ENCODE measurements at places on chromosomes 12 and 14.

- DNase-seq: no peak
These were observed 369.1 kb downstream of the PRKD1 start for GRCh38 chr14:29558516-29558915.

DNA sequence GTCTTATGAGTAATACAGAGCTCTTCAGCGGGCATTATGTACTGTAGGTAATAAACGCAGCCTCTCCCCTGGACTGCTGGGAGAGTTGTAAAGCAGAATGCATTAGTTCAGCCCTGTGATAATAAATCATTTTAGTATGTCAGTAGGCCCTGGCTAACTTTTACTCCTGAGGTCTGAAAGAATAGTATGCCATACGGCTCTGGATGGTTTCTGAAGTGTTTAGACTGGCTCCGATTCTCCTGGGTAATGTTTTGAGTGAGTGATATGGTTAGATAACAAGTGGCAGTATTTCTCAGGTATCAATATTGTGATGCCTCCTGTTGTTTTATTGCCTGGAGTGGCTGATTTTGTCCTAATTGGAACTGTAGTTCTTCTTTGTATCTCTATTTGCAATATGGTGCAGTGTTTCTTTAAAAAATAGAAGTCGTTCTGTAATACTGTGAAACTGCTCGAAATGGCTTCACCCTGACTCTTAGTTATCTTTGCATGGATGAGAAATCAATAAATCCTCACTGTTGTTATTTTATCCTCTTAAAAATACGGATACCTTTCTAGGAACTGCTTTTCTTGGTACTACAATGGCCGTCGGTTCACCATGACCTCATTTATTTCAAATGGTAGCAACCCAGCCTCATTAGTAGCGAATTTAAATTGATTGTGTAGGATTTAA is 100.2 kb downstream of the PDZRN4 start:
- DNase-seq: no peak

- DNase-seq: no peak
These were observed 56.7 kb downstream of the LRRIQ1 start for GRCh38 chr12:85092814-85093370.

DNA sequence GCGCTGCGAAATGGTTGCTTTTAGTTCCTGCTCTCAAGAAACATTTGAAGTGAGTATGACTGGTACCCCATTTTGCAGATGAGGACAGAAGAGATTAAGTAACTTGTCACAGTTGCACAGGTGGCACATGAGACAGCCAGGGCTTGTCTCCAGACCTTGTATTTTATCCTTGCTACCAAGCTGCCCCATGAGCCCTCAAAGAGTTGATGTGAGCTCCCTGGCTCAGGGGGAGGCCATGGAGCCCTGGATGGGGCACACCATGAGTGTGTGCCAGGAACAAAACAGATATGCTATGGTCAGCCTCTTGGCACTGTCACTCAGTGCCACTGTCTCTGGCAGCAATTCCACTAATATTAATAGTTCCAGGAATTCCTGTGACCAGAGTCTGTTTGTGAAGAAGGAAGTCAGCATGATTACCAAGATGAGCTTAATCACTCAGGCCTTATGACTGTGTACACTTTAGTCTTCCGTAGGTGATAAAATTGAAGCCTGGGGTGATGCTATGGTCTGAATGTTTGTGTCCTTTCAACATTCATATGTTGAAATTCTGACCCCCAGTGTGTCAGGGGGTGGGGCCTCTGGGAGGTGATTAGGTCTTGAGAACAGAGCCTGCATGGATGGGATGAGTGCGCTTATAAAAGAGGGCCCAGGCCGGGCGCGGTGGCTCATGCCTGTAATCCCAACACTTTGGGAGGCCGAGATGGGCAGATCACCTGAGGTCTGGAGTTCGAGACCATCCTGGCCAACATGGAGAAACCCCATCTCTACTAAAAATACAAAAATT is 806.8 kb downstream of the AACS start:
- no peak for DNase-seq

- no peak for DNase-seq
These were observed 136.3 kb downstream of the AEBP2 start for GRCh38 chr12:19575337-19576243.

DNA sequence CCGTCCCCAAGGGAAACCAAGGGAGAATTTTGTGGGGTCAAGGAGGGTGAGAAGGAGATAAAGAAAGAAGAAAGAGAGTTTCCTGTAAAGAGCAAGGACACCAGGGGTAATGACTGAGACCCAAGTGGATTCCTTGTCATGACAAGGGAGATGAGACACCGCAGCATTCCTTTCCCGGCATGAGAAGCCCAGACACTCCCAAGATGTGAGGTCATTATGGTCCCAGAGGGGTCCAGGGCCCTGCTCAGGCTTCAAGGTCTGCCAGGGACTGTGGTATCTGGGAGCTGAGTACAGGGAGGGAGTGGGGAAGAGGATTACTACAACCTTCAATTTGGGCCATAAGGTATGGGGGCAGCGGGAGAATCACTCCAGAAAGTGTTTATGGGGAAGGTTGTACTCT is 58.1 kb downstream of the SPTB start:
- no peak for DNase-seq

GRCh38 chr14:76491172-76491930 is 115.4 kb downstream of the ESRRB start:
- DNase-seq: no peak

- DNase-seq: no peak
These were observed 168.2 kb downstream of the KCNC2 start for GRCh38 chr12:75041472-75041871.

DNA sequence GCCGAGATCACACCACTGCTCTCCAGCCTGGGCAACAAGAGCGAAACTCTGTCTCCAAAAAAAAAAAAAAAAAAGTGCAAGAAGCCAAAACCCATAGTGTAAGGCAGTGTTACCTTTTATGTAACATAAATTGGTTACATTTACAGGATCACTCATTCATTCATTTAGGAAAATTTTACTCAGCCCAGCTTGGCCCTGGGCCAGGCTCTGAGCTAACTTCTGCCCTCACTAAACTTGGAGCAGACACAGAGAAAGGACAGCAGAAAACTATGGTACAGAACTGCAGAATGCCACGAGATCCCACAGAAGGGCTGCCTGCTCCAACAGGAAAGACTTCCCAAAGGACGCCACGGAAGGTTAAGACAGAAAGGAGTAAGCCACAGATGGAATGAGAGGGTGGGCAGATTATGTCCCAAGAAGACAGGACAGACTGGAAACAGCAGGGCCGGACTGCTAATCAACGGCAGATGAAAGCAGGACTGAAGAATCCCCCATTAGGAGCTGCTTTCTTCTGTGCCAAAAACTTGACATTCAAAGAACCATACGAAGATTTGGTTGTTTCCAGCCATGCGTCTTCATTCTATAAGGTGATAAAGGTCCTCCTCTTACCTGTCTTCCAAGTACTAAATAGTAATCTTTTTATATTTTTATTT is 18.9 kb downstream of the PPP1R13B start:
- DNase-seq: no peak

- DNase-seq: no peak
These were observed 413.6 kb downstream of the GXYLT1 start for GRCh38 chr12:41731061-41731460.

All from Karpas-422 (cell line).